ENCODE measurements at places on chromosomes 7 and 10.

DNA sequence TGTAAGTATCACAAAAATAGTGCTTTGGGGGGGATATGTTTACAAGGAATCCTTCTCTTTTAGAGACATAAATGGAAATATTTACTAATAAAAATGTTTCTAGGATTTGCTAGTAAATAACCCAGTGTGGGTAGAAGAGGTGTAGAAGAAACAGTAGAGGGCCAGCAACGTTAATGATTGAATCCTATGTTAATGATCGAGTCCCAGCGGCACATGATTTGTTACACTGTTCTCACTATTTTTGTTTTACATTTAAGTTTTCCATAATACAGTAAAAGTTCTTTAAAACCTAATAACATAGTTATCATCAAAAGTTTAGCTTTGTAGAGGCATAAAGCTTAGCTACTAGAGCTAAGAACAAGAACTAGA lies 66.0 kb downstream of the UBE2H start:
- DNase-seq, result no peak

GRCh38 chr7:98879979-98880315 lies 1.6 kb downstream of the TRRAP start:
- DNase-seq, result no peak

DNA sequence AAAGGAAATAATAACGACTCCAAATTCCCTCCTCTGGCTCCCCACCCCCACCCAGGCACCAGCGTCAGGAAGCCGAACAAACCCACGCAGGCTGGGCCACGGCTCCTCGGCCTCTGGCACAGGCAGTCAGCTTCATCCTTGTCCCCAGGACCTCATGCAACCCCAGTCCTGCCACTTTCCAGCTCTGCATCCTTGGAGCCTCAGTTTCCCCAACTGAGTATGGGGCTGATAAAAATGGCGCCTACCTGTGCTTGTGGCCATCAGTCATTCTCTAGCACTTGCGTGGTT lies 137.1 kb downstream of the RGS10 start:
- no peak for DNase-seq

GRCh38 chr7:32163141-32163806 lies 93.1 kb upstream of the PDE1C start:
- no peak for DNase-seq

DNA sequence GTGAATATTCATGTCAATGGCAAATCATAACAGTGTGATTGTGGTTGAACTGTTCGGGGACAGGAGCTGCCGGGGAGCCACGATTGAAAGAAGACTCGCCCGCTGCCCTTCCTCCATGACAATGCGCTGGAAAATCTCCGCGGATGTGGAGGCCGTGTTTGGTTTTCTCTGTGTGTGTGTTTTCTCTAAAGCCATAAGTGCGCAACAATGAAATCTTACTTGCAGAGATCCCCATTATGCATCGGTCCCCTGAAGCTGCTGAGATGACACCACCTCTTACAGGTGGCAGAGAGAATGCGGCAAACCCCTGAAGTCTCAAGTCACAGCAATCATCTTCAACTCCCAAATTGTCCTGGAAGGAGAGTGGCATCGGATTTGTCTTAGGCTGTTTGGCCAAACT lies 442.3 kb upstream of the MKI67 start:
- no peak for DNase-seq

DNA sequence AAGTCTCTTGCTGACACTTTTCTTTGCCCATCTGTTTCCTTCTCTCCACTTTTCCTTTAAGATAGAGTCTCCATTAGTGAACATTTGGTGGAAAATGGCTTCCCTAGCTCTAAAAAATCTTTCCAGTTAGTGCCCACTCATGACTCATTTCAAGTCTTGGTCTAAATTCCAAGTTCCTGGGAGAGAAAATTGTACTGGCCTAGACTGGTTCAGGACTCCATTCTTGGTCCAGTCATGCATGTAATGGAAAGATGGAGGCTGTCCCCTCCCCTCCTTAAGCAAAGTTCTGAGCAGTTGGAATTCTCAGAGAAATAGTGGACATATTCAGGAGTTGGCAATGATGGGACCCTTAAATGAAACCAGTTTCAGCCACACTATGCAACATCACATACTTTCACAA lies 3.8 kb upstream of the ALDH18A1 start:
- DNase-seq, result no peak

GRCh38 chr10:32156031-32156495 lies 99.8 kb upstream of the KIF5B start:
- DNase-seq, result no peak

DNA sequence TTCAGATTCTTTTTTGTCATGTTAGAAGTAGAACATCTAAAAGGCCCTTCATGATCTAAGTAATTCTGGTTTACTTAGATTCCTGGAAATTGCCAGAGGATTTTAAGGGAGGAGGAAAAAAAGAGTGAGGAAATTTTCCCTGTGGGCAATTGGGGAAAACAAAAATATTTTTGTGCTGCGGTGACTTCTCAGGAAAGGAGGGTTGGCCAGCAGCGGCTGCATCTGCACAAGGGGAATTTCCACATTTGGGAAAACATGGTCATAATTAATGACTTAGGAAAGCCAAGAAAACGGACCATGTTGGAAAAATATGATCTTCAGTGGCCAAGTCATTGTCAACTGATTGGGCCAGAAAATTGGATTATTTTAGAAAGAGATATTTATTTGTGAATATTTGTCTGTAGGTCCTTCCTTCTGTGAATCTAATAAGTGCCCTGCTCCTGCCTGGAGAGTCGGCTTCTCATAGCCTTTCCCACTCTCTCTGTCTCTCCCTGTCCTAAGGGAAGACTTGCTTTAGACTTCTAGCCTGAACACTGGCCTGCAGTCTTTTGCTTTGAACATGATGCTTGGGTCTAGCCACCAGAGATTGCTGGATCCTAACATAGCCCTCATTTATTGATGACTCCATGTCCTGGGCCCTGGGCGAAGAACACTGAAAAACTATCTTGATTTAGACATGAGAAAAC lies 124.2 kb upstream of the MKLN1 start:
- no peak for DNase-seq

Measured in stimulated activated CD4-positive, alpha-beta T cell treated with anti-CD3 and anti-CD28 coated beads, Interleukin-2, amount 100 ng/mL, for 24 hours (primary cell).